ELF-1 (cell line): ENCODE measurements at places on chromosomes 11 and 22.

- DNase-seq: no peak
Measured at GRCh38 chr11:1468002-1468401, 18.6 kb downstream of the MOB2 start.

- no peak for DNase-seq
Measured at GRCh38 chr11:25992294-25992693, 339.6 kb upstream of the ANO3 start.

- peak; percentile 39 for DNase-seq
Measured at GRCh38 chr11:12235553-12235946, 125.2 kb downstream of the MICAL2 start.

DNA sequence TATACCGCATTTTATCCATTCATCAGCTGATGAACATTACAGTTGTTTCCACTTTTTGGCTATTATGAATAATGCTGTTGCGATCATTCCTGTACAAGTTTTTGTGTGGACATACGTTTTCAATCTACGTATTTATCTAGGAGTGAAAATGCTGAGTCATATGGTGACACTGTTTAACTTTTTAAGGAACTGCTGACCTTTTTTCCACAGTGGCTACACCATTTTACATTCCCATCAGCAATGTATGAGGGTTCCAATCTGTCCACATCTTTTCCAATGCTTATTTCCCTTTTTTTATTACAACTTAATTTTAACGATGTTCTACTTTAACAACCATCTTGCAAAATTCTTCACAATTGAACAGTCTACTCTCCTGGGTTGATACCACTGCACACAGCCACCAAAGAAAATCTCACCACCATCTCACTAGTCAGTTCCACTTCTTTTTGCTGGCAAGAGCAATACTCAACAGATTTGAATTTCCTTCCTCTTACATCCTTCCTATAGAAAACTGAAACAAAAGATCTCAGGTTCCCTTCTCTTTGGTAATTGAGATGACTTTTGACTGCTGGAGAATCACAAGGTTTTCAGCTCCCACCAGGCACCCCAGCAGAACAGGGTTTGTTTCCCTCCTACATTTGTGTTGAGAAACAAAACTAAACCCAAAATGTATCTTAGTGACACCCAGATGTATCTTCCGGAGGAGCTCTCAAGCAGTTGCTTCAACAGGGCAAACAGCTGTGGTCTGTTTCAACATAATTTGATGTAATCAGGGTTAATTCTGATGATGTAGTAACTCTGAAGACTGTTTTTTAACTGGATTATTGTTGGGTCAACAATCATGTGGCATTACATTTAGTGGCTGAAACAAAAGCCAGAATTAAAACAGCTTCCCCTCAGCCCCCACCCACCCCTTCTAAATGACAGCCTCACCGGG is 7.0 kb upstream of the GAB2 start:
- DNase-seq: no peak
